AG20443 (cell line): ENCODE measurements at places on chromosomes 3 and 15.

GRCh38 chr15:55475842-55476241, 32.2 kb downstream of the DNAAF4 start:
- DNase-seq, result no peak

GRCh38 chr3:172324611-172325203, 123.5 kb downstream of the GHSR start:
- no peak for DNase-seq

GRCh38 chr3:113606539-113607218, 74.3 kb downstream of the SIDT1 start:
- DNase-seq, result no peak

DNA sequence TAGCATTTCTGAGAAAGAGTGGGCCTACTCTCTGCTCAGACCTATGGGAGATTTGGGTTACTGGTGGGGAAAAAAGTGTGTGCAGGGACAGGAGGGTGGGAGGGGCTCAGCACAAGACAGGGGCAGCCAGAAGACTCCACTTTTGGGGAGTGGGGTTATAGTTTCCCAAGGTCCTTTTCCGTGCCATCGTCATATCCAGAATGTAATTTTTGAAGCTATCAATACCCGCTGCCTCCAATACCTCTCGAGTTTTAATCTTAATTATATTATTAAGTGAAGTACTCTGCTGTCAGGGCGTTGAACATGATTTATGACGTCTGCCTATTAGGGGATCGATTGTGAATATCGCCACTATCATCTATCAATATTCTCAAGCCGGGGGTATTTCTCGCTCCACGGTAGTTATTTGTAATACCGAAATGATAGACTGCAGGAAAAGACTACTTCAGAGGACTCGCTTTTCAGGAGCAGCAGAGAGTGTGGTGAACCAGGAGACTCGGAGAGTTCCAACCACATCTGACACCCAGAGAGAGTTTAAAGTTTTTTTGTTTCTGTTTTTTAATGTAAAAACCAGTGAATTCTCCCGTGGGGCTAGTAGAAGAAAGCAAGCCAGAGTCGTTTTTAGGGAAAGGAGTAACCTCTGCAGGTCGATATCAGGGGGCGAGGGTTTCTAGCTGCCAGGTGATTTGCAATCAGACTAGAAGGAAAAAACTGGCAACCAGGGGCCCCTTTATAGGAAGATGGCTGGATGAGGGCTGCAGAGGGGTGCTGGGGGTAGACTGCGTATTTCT, 20.6 kb downstream of the NR2F2 start:
- DNase-seq, result no peak

DNA sequence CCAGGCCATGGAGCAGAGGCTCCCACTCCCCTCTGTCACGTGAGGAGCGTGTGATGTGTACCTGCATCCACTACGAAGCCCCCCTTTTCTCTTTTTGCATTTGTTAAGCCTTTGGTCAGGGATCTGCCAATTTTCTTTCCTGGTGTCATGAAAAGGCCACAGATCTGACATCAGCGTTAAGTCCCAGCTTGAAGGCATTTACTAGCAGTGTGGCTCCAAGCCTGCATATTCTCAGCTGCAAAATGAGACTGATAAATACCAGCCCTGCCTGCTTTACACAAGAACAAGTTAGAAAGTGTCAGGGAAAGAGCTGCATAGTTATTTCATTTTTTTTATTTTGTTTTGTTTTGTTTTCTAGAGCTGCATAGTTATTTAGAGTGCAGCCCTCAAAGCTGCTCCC, 2.3 kb upstream of the ANKRD63 start:
- DNase-seq, result peak; percentile 58

DNA sequence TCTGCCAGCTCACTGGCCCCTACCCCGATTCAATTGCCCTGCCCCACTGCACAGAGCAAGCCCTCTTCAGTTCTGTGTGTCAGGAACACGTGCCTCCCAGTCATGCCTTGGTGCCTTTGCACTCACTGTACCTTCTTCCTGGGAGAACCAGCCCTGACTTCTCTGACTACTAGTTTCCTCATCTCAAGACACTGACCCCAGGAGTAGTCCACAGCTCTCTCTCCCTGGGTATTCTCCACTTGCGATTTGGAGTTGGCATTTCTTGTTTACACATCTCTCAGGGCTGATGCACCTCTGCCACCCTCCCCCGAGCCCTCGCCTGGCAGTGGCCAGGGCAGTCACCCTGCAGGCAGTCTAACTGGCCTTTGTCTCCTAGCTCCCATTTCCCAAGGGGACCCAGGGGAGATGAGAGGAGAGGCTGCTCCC, 5.7 kb downstream of the CISH start:
- no peak for DNase-seq
